Tongue (tissue), 3 donors: ENCODE measurements at places on chromosomes 6 and 20. TPM values are rescaled to one million over a fixed set of nuclear protein-coding genes. Genes with fewer than 3 reads are reported as not detected.

Gene ANKRD66
- total RNA-seq, result 0.31 TPM

Gene OOEP
- total RNA-seq, result not detected

Gene RIPOR2
- total RNA-seq, result 21.3 TPM

Gene HFE
- 4.9 TPM for total RNA-seq

Gene PPP1R3G
- 4.4 TPM for total RNA-seq

Gene OLIG3
- total RNA-seq, result not detected

Gene PTCHD4
- 1.4 TPM for total RNA-seq

Gene HTR1E
- total RNA-seq, result not detected

Gene PAK5
- total RNA-seq, result 0.10 TPM

Gene CGAS
- 8.4 TPM for total RNA-seq

Gene PTPN1
- 20.7 TPM for total RNA-seq

Gene CASS4
- total RNA-seq, result 2.8 TPM

Gene MEP1A
- total RNA-seq, result not detected

Gene AP5S1
- 18.0 TPM for total RNA-seq

Gene SLC17A2
- total RNA-seq, result not detected

Gene PDE10A
- 14.0 TPM for total RNA-seq

Gene FOXS1
- 3.6 TPM for total RNA-seq

Gene SPEF1
- total RNA-seq, result not detected

Gene LCA5
- 9.1 TPM for total RNA-seq

Gene BNIP5
- total RNA-seq, result not detected

Gene CALHM6
- not detected for total RNA-seq

Gene WFDC12
- not detected for total RNA-seq

Gene GABRR1
- total RNA-seq, result 0.41 TPM

Gene CAP2
- 69.1 TPM for total RNA-seq

Gene DACT2
- total RNA-seq, result 2.4 TPM

Gene VWA7
- total RNA-seq, result 2.3 TPM

Gene CST4
- total RNA-seq, result not detected

Gene CEP250
- total RNA-seq, result 37.1 TPM

Gene BPIFA2
- not detected for total RNA-seq

Gene JAG1
- 98.4 TPM for total RNA-seq

Gene MOCS1
- 13.7 TPM for total RNA-seq

Gene TRIM31
- total RNA-seq, result not detected

Gene PI3
- not detected for total RNA-seq

Gene GCM1
- total RNA-seq, result not detected

Gene ULBP3
- 1.8 TPM for total RNA-seq

Gene RAMACL
- 3.4 TPM for total RNA-seq

Gene IL17F
- not detected for total RNA-seq

Gene PREP
- 49.4 TPM for total RNA-seq

Gene GATA5
- not detected for total RNA-seq

Gene TRERF1
- total RNA-seq, result 7.1 TPM

Gene SPATA25
- total RNA-seq, result 6.4 TPM

Gene TSBP1
- total RNA-seq, result not detected

Gene PARD6B
- total RNA-seq, result 3.2 TPM

Gene ZNF133
- total RNA-seq, result 25.8 TPM

Gene SERAC1
- 14.2 TPM for total RNA-seq

Gene RHAG
- 3.0 TPM for total RNA-seq

Gene C20orf202
- total RNA-seq, result not detected

Gene C20orf96
- 5.5 TPM for total RNA-seq

Gene KATNA1
- total RNA-seq, result 27.3 TPM

Gene NFS1
- 33.3 TPM for total RNA-seq

Gene SPTLC3
- 15.8 TPM for total RNA-seq

Gene ZKSCAN3
- total RNA-seq, result 9.8 TPM

Gene LST1
- total RNA-seq, result 1.5 TPM

Gene ASIP
- not detected for total RNA-seq
